WTC11 (cell line): ENCODE measurements at places on chromosomes 1 and 21. TPM values are rescaled to one million over a fixed set of nuclear protein-coding genes. Genes with fewer than 3 reads are reported as not detected.

Gene GPR52
- 0.22 to 0.41 TPM (median 0.39 TPM) in 3 replicates for total RNA-seq

Gene OR2L2
- 0.05 TPM in 1 of 3 replicates, not detected in the others for total RNA-seq

Gene TDRKH
- 21.8 to 25.3 TPM (median 24.0 TPM) in 3 replicates for total RNA-seq

Gene OR10K1
- total RNA-seq: not detected in 3 replicates

Gene CDK18
- total RNA-seq: 62.1 to 71.9 TPM (median 64.7 TPM) in 3 replicates

Gene ANGPTL7
- not detected in 3 replicates for total RNA-seq

Gene TMPRSS3
- total RNA-seq: 0.25 to 0.39 TPM (median 0.27 TPM) in 3 replicates

Gene PROK1
- total RNA-seq: not detected in 3 replicates

Gene DIO1
- total RNA-seq: 0.23 TPM in 1 of 3 replicates, not detected in the others
